ENCODE measurements at places on chromosomes 5 and 9.

GRCh38 chr9:110969971-110970386, 68.3 kb downstream of the LPAR1 start:
- no peak overlapping the region for H3K4me3 ChIP-seq
- H3K27ac ChIP-seq = no peak overlapping the region
- DNase-seq = no peak
- H3K4me1 ChIP-seq = peaks cover 11% of the 10 kb centered on the region
- no peaks in the 10 kb centered on the region for H3K36me3 ChIP-seq

DNA sequence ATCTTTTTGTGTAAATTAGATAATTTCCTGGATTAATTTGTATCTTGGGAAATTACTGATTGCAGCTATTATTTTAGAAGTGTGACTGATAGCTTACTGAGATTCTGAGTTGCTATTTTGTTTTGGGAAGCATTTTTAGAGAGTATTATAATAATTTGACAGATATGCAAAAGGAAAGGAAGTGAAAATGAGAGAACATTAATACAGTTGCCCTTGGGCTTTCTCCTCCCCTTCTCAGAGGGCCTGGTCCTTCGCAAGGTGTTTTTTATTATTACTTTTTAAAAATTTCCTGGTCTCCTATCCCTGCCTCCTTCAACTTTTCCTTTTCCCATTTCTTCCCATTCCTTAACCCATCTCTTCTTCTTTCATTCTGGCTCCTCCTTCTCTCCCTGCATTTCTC, 32.6 kb downstream of the UBAP1 start:
- H3K27ac ChIP-seq = no peak overlapping the region
- no peaks in the 10 kb centered on the region for H3K27me3 ChIP-seq
- H3K4me3 ChIP-seq = no peak overlapping the region

GRCh38 chr5:16721151-16722096, 104.6 kb upstream of the RETREG1 start:
- H3K27me3 ChIP-seq = no peaks in the 10 kb centered on the region
- no peaks in the 10 kb centered on the region for H3K36me3 ChIP-seq
- no peak overlapping the region for H3K27ac ChIP-seq
- H3K4me1 ChIP-seq = no peaks in the 10 kb centered on the region
- DNase-seq = no peak

DNA sequence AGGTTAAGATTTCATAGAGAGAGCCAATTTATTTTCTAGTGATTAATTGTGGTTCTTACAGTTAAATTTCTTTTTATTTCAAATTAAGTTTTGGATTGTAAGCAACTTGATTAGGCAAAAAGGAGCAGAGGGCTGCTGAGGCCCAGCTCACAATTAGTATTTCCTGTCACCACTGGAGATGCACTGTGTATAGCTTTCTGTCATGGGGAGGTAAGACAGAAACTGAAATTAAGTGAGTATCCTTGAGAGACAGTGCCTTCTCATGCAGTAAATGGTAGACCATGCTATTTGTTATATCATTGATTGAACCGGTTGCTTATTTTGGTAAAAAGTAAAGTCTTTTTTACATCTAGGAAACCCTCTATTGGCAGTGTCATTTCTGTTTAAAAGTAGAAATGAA, 190.7 kb downstream of the CCDC171 start:
- no peak overlapping the region for H3K4me3 ChIP-seq
- H3K36me3 ChIP-seq = no peaks in the 10 kb centered on the region
- no peak overlapping the region for H3K27ac ChIP-seq

GRCh38 chr5:174664180-174664850, 60.1 kb upstream of the MSX2 start:
- no peak overlapping the region for H3K27ac ChIP-seq
- no peak for DNase-seq
- H3K4me1 ChIP-seq = peaks cover 3% of the 10 kb centered on the region
- no peaks in the 10 kb centered on the region for H3K36me3 ChIP-seq
- no peak overlapping the region for H3K4me3 ChIP-seq

GRCh38 chr5:62347928-62348327, 41.9 kb downstream of the KIF2A start:
- H3K36me3 ChIP-seq = peaks cover 2% of the 10 kb centered on the region
- H3K27me3 ChIP-seq = no peaks in the 10 kb centered on the region
- H3K4me1 ChIP-seq = no peaks in the 10 kb centered on the region
- H3K4me3 ChIP-seq = no peak overlapping the region
- no peak for DNase-seq

DNA sequence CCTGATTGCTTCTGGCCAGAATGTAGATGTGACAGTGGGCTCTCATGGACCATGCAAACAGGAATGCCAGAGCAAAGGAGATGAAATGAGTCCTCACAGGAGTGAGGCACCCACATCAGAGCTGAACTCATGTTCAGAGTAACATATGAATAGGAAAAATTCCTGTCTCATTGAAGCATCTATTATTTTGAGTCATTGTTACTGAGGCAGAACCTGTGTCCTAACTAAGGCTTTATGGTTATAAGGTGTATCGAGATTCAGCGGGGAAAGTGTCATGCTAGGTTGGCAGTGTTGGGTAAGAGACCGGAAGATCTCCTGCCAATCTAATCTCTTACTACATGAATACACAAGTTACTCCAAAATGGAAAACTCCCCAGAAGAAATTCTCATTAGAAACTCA, 304.1 kb downstream of the TRPM3 start:
- no peak overlapping the region for H3K27ac ChIP-seq
- no peak overlapping the region for H3K4me3 ChIP-seq
- peaks cover 32% of the 10 kb centered on the region for H3K27me3 ChIP-seq
- no peaks in the 10 kb centered on the region for H3K4me1 ChIP-seq

- no peak overlapping the region for H3K27ac ChIP-seq
- no peaks in the 10 kb centered on the region for H3K27me3 ChIP-seq
- H3K4me1 ChIP-seq = no peaks in the 10 kb centered on the region
- DNase-seq = peak; percentile 47
Observed at GRCh38 chr5:145775893-145776444, 59.2 kb downstream of the PRELID2 start.

- no peak within 1 kb of the TSS for H3K27ac ChIP-seq
- H3K4me3 ChIP-seq = no peak within 1 kb of the TSS
- no peaks in the 10 kb centered on the region for H3K4me1 ChIP-seq
- H3K36me3 ChIP-seq = no peaks in the 10 kb centered on the region
- DNase-seq = no peak
Observed at GRCh38 chr5:151924564-151925301, at the start of gene GLRA1. Gene GLRA1, minus strand, starts transcription at chr5:151924851. Its CDS starts 302 bp downstream, at chr5:151924549.

GRCh38 chr5:119217183-119217582, 138.6 kb upstream of the TNFAIP8 start:
- H3K4me1 ChIP-seq = no peaks in the 10 kb centered on the region
- no peaks in the 10 kb centered on the region for H3K27me3 ChIP-seq
- H3K4me3 ChIP-seq = no peak overlapping the region
- no peaks in the 10 kb centered on the region for H3K36me3 ChIP-seq

DNA sequence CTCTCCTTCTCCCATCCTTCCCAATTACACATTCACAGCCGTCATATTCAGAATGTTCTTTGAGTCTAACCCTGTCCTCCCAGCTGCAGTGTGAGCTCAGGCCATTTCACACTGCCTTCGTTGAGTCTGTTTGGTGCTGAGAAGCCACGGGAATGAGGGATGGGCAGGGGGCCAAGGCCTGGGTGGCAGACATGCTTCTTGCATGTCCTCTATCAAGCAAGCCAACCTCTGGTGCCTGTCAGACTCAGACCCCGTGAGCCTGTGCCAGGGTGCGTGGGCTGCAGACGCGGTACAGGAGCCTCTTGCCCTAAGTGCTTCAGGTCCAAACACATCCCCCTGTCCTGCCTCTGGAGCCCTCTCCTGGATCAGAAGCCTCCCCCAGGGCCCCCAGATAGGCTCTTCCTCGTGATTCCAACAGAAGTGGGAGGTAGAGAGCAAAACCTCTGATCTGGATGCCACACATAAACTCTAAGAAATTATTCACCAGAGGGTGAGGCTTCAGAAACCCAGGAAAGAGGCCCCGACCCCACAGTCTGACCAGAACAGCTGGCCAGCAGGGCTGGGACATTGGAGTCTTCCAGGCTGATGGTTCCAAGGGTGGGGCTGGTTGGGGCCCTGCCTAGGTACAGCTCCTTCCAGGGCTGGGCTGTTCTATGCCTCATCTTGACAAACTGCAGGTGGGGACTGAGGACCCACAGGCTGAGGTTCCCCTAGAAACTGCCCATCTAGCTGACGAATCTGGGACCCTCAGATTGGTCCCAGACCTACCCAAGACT, 46.7 kb upstream of the CDKN2AIPNL start:
- H3K27ac ChIP-seq = no peak overlapping the region
- no peaks in the 10 kb centered on the region for H3K27me3 ChIP-seq
- DNase-seq = no peak
- H3K4me1 ChIP-seq = peaks cover 10% of the 10 kb centered on the region
- H3K36me3 ChIP-seq = no peaks in the 10 kb centered on the region
- H3K4me3 ChIP-seq = no peak overlapping the region
